ENCODE measurements at places on chromosomes 12 and 14. TPM values are rescaled to one million over a fixed set of nuclear protein-coding genes. Genes with fewer than 3 reads are reported as not detected.

Gene TBX3
- polyA plus RNA-seq, result 172 TPM

- no peaks in the 10 kb centered on the region for H3K27me3 ChIP-seq
- no peak for DNase-seq
- H3K36me3 ChIP-seq, result no peaks in the 10 kb centered on the region
- H3K4me1 ChIP-seq, result no peaks in the 10 kb centered on the region
Observed at GRCh38 chr12:117884161-117884560, 84.6 kb downstream of the KSR2 start.

DNA sequence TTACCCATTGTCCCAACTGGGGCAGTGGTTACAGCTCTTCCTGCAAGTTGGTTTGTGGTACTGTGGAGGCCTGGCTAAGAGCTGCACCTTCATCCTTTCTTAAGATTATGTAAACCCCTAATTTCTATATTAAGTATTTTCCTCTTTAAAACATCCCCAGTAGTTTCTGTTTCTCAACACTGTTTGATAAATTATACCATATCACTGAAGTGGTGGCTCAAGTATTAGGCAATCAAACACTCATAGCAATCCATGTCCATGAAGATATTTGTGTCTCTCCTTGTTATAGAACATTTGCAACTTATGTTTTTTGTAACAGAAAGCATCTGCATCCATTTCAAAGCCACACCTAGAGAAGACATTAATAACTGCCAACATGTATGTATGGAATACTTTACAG is 31.8 kb downstream of the ATXN3 start:
- no peaks in the 10 kb centered on the region for H3K4me1 ChIP-seq
- H3K27me3 ChIP-seq, result no peaks in the 10 kb centered on the region
- no peak for DNase-seq

GRCh38 chr14:103619057-103619456 is 10.0 kb upstream of the KLC1 start:
- peaks cover 3% of the 10 kb centered on the region for H3K4me1 ChIP-seq
- H3K27ac ChIP-seq, result no peak overlapping the region
- H3K36me3 ChIP-seq, result no peaks in the 10 kb centered on the region
- no peaks in the 10 kb centered on the region for H3K27me3 ChIP-seq
- no peak for DNase-seq

Gene CHGA
- 1,069 TPM for polyA plus RNA-seq

Gene MYH7
- 4.3 TPM for polyA plus RNA-seq

Gene ZC3H10
- polyA plus RNA-seq, result 2.2 TPM

- no peak overlapping the region for H3K4me3 ChIP-seq
- H3K27ac ChIP-seq, result no peak overlapping the region
- H3K36me3 ChIP-seq, result peaks cover 78% of the 10 kb centered on the region
- H3K27me3 ChIP-seq, result no peaks in the 10 kb centered on the region
- no peaks in the 10 kb centered on the region for H3K4me1 ChIP-seq
- DNase-seq, result no peak
Observed at GRCh38 chr14:101045511-101045910, 142.0 kb upstream of the RTL1 start.

GRCh38 chr14:22384167-22384549 is 204.9 kb downstream of the DAD1 start:
- peaks cover 7% of the 10 kb centered on the region for H3K27me3 ChIP-seq
- H3K4me3 ChIP-seq, result no peak overlapping the region
- no peak overlapping the region for H3K27ac ChIP-seq
- no peak for DNase-seq
- no peaks in the 10 kb centered on the region for H3K4me1 ChIP-seq

DNA sequence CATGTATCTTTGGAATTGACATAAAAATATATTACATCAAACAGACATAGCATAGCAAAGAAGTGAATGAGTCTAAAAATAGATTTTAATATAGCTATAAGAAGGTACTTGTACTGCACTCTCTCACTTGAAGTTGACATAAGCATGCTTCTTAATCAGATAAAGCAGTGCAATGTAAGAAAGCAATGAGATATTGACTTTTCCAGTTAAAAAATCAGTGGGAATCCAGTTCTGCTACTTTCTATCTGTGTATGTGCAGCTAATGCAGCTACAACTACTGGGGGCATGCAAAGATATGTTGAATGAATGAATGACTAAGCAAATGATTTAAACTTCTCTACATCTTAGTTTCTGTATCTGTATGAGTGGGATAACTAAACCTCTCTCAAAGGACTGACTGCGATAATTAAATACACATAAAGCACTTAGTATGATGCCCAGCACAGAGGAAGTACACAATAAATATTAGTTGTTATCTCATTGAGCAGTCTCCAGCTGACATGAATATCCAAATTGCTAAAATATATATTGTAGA is 10.3 kb downstream of the WASHC3 start:
- no peak for DNase-seq
- no peak overlapping the region for H3K27ac ChIP-seq
- H3K27me3 ChIP-seq, result no peaks in the 10 kb centered on the region
- H3K36me3 ChIP-seq, result peaks cover 37% of the 10 kb centered on the region
- no peak overlapping the region for H3K4me3 ChIP-seq

DNA sequence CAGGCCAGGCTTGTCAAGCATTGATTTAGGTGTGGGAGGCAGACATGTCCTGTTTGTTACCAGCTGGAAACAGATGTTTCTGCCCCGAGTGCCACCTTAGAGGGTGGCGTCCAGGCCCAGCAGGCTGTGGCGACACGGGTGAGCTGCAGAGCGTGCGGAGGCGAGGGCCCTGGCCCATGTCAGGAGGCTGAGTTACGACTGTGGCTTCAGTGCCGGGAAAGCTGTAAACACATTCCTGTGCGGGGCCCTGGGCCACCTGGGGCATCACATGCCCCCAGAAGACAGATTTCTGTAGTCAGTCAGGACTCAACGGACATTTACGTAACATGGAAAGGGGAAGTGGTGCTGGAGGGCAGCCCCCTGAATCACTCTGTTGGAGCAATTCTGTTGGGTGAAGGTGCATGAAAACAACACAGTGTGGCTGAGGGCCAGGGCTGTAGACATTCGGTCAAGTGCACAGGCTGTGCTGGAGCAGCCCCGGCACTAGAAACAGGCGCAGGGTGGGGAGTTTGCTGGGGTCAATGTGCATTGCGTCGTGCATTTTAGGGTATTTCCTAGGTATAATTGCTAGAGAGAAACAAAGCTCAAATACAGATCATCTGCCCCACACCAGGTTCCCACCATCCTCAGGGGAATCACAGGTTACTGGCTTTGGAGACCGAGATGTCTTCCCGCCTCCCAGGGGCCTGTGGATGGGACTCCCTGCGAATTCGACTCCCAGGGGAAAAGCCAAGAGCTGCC is 291.8 kb downstream of the TMEM121 start:
- no peaks in the 10 kb centered on the region for H3K27me3 ChIP-seq
- H3K4me3 ChIP-seq, result no peak overlapping the region
- H3K27ac ChIP-seq, result no peak overlapping the region
- no peaks in the 10 kb centered on the region for H3K4me1 ChIP-seq
- no peaks in the 10 kb centered on the region for H3K36me3 ChIP-seq

Gene USP5
- polyA plus RNA-seq, result 32.5 TPM

DNA sequence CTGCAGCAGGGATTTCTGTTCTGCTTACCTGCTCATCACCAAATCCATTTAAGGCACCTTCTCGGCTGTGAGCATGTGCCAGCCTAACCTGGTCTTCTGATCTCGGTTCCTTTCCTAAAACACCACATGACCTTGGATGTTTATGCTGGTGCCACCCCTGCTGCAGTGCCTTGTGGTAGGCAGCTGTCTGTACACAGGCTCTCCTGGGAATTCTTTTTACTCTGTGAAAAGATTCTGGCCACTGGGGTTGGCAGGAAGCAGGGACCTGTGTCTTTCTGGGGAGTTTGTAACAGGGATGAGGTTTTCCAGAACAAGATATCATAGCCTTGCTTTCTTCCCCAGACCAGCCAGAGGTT is 10.4 kb upstream of the PLEKHG3 start:
- H3K27me3 ChIP-seq, result no peaks in the 10 kb centered on the region
- no peaks in the 10 kb centered on the region for H3K36me3 ChIP-seq
- no peaks in the 10 kb centered on the region for H3K4me1 ChIP-seq

DNA sequence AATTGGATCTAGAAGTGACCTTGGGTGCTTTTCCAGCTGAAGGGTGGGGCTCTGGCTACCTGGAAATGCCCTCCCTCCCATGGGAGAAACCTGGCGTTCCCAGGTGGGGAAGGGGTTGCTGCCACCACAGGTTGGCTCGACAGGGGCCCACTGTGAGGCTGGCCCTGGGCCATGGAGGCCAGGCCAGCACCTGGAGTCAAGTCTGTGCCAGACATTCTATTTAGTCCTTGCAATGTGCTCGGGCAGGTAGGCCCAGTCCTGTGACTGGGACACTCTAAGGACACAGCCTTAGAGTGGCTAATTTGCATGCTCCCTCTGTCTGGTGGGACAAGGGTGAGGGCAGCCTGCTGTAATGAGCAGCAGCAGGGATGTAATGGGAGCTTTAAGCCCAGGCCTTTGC is 11.9 kb downstream of the VRTN start:
- no peak overlapping the region for H3K27ac ChIP-seq
- H3K4me1 ChIP-seq, result no peaks in the 10 kb centered on the region
- no peak overlapping the region for H3K4me3 ChIP-seq
- DNase-seq, result no peak

- no peak for DNase-seq
- H3K36me3 ChIP-seq, result no peaks in the 10 kb centered on the region
- H3K4me1 ChIP-seq, result no peaks in the 10 kb centered on the region
- no peaks in the 10 kb centered on the region for H3K27me3 ChIP-seq
- H3K4me3 ChIP-seq, result no peak overlapping the region
Observed at GRCh38 chr12:69932676-69933552, 107.9 kb downstream of the MYRFL start.

Gene IPO4
- polyA plus RNA-seq, result 43.2 TPM

Gene RNASE13
- not detected for polyA plus RNA-seq

Gene MNAT1
- polyA plus RNA-seq, result 17.5 TPM

Gene RILPL1
- polyA plus RNA-seq, result 42.9 TPM

- no peaks in the 10 kb centered on the region for H3K27me3 ChIP-seq
- no peak overlapping the region for H3K27ac ChIP-seq
- no peak for DNase-seq
Observed at GRCh38 chr12:115078990-115079389, 395.0 kb upstream of the TBX3 start.

Gene NYNRIN
- polyA plus RNA-seq, result 3.4 TPM

Gene RAB15
- polyA plus RNA-seq, result 8.6 TPM

DNA sequence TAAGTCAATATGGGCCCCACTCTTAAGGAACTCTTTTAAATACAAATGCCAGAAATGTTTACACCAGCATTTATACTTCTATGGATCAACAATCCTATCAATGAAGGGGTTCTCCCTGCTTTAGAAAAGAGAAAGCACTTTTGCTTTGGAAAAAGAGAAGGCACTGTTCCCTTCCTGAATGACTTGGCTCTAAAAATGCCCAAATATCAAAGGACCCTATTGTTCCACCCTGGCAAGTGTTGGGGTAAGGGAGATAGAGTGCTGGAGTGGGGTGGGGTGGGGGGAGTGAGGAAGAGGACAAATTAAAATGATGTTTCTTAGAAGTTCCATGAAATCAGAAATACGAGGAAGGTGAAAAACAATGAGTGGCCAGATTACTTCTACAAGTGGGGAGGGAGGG is 131.6 kb upstream of the GRIN2B start:
- no peaks in the 10 kb centered on the region for H3K4me1 ChIP-seq
- no peak overlapping the region for H3K4me3 ChIP-seq
- no peak overlapping the region for H3K27ac ChIP-seq
- no peak for DNase-seq

DNA sequence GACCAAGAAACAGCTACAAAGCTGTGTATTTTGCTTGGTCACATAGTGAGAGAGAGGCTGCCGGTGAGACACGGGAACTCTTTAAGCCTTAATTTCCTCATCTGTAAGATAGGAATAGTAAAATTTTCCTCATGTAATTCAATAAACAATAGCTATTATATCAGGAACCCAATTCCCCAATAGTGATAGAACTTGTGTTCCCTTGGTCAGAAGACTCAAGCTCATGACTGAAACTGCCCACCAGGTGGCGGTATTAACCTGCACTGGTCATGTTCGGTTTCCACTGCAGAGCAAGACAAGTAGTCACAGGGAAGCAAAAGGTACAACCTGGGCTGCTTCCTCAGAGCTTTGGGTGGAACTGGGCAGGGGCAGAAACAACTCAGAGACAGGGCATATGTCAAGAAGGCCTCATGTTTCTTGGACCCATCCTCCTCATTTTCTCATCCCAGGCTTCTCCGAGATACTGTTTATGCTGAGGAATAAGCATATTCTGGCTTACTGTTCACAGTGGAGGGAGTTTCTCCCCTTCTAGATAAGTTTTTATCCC is 4.2 kb upstream of the AJUBA start:
- peak; percentile 89 for DNase-seq
- no peak overlapping the region for H3K27ac ChIP-seq
- H3K4me3 ChIP-seq, result no peak overlapping the region
- no peaks in the 10 kb centered on the region for H3K27me3 ChIP-seq
- H3K4me1 ChIP-seq, result peaks cover 15% of the 10 kb centered on the region

- H3K27ac ChIP-seq, result no peak overlapping the region
- H3K4me1 ChIP-seq, result peaks cover 27% of the 10 kb centered on the region
- H3K4me3 ChIP-seq, result no peak overlapping the region
- H3K27me3 ChIP-seq, result no peaks in the 10 kb centered on the region
- peaks cover 8% of the 10 kb centered on the region for H3K36me3 ChIP-seq
- peak; percentile 72 for DNase-seq
Observed at GRCh38 chr14:92728759-92729364, 19.6 kb downstream of the LGMN start.

Gene CLEC2B
- polyA plus RNA-seq, result 10.8 TPM

DNA sequence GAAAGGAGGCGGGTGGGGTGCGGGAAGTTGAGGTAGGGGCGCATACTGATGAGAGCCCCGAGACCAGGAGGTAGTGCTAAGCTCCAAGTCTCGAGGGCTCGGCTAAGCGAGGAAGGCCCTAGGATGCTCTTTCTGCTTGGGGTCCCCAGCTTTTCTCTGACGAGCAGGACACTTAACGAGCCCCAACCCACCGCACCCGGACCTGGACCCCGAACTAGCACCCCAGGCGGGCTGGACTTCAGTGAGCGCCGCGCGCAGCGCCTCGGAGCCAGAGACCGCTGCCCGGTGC is 4.7 kb upstream of the C1QL4 start:
- DNase-seq, result no peak
- H3K27me3 ChIP-seq, result peaks cover 15% of the 10 kb centered on the region
- no peaks in the 10 kb centered on the region for H3K36me3 ChIP-seq
- peaks cover 29% of the 10 kb centered on the region for H3K4me1 ChIP-seq

Gene SLC6A15
- polyA plus RNA-seq, result 0.73 TPM

Gene ASB2
- 0.44 TPM for polyA plus RNA-seq

GRCh38 chr14:99257122-99257672 is 14.8 kb downstream of the BCL11B start:
- no peaks in the 10 kb centered on the region for H3K4me1 ChIP-seq
- no peak for DNase-seq
- H3K27me3 ChIP-seq, result peaks cover 10% of the 10 kb centered on the region
- H3K36me3 ChIP-seq, result no peaks in the 10 kb centered on the region
- no peak overlapping the region for H3K4me3 ChIP-seq
- H3K27ac ChIP-seq, result no peak overlapping the region

GRCh38 chr12:102484428-102484958 is 4.1 kb upstream of the IGF1 start:
- no peak overlapping the region for H3K4me3 ChIP-seq
- no peaks in the 10 kb centered on the region for H3K27me3 ChIP-seq
- peak; percentile 65 for DNase-seq
- peak overlapping the region; percentile 48 for H3K27ac ChIP-seq
- H3K36me3 ChIP-seq, result no peaks in the 10 kb centered on the region
- H3K4me1 ChIP-seq, result no peaks in the 10 kb centered on the region

Measured in adrenal gland (tissue), 19 donors.